Aortic smooth muscle cell (primary cell): ENCODE measurements at places on chromosomes 5 and 9. TPM values are rescaled to one million over a fixed set of nuclear protein-coding genes. Genes with fewer than 3 reads are reported as not detected.

TMC1 gene
- total RNA-seq, result 0.53 and 0.93 TPM in 2 replicates

QSOX2 gene
- 8.6 and 9.9 TPM in 2 replicates for total RNA-seq

HTR4 gene
- total RNA-seq, result 1.9 and 5.7 TPM in 2 replicates

SMIM33 gene
- total RNA-seq, result not detected in 2 replicates

KIAA0825 gene
- total RNA-seq, result 4.1 and 4.7 TPM in 2 replicates

SMAD5 gene
- 38.8 and 40.2 TPM in 2 replicates for total RNA-seq

FAM221B gene
- total RNA-seq, result not detected in 2 replicates
